ENCODE measurements at places on chromosomes 16 and 17.

- no peak for DNase-seq
Observed at GRCh38 chr16:12063435-12063834, 86.9 kb downstream of the SNX29 start.

GRCh38 chr16:52747088-52747595, 200.2 kb upstream of the TOX3 start:
- DNase-seq = no peak

- no peak for DNase-seq
Observed at GRCh38 chr17:61187038-61187437, 212.6 kb upstream of the TBX2 start.

GRCh38 chr17:9729735-9730420, 61.5 kb downstream of the DHRS7C start:
- no peak for DNase-seq

DNA sequence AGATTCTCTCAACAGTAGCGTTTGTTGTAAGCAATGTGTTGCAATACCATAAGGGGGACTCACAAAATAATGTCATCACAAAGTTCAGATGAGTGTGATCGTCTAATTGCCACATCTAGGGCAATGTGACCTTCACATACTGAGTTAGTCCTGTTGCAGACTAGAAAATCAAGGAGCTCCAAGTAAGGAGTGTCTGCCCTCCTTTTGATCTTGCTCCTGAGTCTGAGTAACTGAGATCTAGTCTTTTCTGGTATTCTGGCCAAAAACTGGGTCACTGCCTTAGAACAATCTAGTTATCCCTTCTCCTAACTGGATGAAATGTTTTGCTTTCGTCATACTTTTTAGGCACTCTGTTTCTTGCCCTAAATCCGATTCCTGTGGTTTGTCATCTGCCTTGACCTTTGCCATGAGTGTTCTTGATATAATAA, 712.1 kb downstream of the CDH11 start:
- no peak for DNase-seq

DNA sequence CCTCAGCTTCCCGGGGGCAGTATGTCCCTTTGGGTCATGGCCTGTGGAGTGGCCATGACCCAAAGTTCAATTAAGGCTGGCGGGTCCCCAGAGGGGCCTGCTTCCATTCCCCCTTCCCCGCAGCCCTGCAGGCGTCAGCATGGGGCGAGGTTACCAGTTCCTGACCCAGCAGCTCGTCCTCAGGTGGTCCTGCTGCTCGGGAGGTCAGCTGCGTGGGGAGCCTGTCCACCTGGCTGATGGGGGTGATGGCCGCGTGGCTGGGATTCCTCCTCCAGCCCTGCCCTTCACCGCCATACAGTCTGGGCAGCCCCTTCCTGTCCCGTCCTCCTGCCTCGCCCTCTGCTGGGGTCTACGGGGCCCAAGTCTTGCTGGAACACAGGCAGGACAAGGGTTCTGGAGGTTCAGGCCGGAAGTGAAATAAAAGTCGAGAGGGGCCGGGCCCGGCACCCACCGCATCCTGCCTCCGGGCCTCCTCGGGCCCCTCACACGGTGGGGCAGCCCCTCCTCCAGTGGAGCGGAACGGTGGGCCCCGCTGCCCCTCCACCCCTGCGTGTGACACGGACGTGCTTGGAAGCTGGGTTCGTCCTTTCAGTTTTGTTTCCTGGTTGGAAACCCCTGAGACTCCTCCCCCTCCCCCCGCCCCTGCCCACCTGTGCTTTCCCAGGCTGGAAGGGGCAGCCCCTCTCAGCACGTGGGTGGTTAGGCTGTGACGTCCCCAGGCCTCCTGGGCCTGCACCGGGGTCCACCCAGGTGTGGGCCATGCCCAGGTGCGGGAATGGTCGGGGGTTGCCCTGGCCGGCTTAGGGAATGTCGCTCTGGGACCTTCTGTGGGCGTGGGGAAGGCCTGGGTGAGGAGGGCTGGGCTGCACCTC, 6.8 kb downstream of the UBALD2 start:
- DNase-seq = no peak

DNA sequence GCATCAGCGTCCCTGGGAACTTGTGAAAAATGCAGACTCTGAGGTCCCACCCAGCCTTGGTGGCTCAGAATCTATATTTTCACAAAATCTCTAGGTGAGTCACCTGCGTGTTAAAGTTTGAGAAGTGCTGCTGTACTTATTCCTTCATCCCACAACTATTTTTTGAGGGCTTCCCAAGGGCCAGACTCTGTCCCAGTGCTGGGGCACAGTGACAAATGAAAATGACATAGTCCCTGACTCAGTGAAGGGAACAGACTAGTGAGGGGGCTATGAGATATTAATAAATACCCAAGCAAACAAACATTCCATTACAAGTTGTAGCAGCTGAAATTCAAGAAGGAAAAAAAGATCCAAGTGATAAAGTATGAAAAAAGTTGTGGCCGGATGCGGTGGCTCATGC, 9.9 kb upstream of the EMP2 start:
- DNase-seq = no peak

DNA sequence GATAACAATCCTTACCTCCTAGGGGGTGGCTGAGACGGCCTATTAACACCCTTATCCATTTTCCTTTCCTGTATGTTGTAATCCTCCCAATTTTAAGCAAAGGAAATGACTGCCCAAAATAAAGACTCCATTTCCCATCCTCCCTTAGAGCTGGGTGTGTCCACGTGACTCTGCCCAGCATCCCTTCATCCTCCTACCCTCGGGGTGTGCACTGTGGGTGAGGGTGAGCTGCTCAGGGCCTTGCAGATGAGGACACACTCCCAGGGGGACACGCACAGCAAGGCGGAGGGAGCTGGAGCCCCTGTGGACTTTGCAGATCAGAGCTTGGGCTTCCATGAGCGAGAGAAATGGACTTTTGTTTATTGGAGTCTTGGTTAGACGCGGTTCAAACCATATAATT, 186.8 kb downstream of the IRF8 start:
- DNase-seq = no peak

DNA sequence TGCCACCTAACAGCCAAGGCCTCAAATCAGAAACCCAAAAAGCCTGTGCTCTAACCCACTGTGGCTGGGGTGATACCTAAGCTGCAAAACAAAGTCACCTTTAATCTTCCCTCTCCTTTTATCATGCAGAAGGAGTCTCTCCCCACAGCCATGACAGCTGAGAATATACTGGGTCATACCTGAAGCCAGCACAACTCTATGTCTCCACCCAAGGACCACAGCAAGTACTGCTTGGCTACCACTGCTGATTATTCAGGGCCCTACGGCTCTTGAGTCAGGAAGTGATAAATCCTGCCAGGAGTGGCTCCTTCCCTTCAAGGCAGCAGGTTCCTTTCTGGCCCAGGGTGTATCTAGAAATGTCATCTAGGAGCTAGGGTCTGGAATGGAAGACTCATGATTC, 151.5 kb upstream of the TOM1L1 start:
- no peak for DNase-seq

DNA sequence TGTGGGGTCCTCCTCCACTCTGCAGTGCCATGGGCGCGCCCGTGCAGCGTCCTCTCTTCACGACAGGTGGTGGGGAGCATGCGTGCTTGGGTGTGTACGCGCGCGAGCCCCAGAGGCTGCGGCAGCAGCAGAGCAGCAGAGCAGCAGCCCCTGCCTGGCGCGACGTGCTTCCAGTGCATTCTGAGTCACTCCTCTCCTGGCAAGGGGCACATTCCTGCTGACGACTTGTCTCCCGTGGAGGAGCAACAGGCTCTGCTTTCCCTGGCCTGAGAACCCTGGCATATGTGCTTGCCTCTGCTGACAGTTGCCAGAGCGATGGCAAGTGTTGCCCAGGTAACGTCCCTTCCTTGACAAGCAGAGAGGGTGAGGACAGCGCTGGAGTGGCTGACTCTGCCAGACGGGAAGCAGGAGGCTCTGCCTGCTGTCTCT, 133.8 kb upstream of the PLCG2 start:
- DNase-seq = no peak

GRCh38 chr17:70168044-70168976, 1.0 kb upstream of the KCNJ2 start:
- no peak for DNase-seq

DNA sequence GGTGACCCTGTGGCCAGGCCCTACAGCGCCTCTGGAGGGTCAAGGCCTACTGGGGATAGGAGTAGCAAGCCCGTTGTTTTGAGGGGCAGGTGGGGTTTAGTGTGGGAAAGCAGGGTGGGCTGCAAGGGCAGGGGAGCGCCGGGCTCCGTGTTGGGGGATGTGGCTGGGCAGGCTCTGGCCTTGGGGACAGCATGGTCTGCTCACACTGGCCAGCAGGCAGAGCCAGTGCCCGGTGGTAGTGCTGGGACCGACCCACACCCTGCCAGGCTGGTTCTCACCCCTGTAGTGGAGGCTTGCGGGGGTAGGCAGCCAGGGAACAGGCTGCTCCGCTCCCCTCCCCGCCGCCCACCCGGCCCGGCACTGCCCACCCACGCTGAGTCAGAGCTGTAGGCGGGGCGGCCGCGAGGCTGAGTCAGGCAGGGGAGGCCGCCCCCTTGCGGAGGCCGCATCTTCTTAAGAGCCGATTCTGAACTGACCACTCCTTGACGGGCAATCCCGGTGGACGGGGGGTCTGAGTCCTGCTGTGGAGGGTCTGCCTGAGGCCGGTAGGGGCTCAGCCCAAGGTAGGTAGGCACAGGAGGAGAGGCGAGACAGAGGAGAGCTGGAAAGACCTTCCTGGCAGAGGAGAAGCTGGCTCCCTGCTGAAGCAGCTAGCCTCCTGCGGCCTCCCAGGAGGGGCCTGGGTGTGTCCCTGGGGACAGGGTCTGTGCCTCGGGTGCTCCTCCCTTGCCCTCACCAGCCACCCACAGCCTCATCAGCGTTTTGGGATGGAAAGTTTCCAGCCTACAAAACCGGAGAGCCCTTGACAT, 62.4 kb downstream of the BAIAP2 start:
- no peak for DNase-seq

- DNase-seq = no peak
Observed at GRCh38 chr17:14318918-14319205, 18.0 kb downstream of the HS3ST3B1 start.

DNA sequence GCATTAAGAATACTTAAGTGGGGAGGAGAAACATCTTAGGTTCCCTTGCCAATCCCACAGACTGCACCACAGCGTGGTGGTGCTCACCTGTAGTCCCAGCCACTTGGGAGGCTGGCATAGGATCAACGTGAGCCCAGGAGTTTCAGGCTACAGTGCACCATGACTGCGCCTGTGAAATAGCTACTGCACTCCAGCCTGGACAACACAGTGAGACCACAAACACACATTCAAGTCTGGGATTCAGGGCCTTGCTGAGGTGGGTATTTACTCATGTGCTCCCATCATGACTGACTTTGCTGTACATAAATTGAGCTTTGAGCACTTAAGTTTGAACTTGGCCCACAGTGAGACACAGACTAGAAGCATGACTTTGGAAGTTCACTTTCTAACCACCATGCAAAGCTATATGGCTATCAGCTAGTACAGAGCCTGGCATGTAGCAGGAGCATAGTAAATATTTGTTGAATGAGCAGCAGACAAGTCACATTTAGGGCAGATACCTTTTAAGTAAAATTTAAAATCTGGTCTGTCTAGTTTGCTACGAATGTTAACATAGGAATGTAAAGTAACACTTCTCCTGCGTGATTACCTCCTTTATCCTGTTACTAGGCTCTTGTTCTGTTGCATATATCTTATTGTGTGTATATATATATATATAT, 33.5 kb downstream of the CEP95 start:
- no peak for DNase-seq

- DNase-seq = no peak
Observed at GRCh38 chr17:48037036-48037837, at the start of gene COPZ2. COPZ2 (minus strand) TSS chr17:48037797; CDS start chr17:48037777, 20 bp downstream.

- DNase-seq = no peak
Observed at GRCh38 chr16:7218936-7219335, 113.7 kb upstream of the RBFOX1 start.

- no peak for DNase-seq
Observed at GRCh38 chr17:47291242-47291873, 32.4 kb upstream of the EFCAB13 start.
